Endodermal cell (in vitro differentiated cells): ENCODE measurements at places on chromosomes 5 and 9.

GRCh38 chr5:95619096-95619495, 791 bp upstream of the GPR150 start:
- no peak for DNase-seq

GRCh38 chr5:38808666-38809343, 37.0 kb upstream of the OSMR start:
- no peak for DNase-seq

DNA sequence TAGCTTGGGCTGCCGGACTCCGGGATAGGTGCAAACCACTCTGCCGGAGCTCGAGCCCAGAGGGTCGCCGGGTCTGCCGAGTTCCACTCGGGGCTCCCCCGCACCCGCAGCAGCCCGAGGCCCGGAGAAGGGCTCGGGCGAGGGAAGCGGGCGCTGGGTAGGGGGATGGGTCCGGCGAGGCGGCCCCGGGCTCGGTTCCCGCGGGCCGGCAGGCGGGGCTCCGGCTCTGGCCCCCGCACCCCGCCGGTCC, 507 bp downstream of the RICTOR start:
- DNase-seq = no peak

- no peak for DNase-seq
Observed at GRCh38 chr5:55421074-55421529, 113.3 kb downstream of the MTREX start.

GRCh38 chr9:90953200-90953599, 151.6 kb downstream of the SYK start:
- DNase-seq = no peak
